Renal cortical epithelial cell (primary cell): ENCODE measurements at places on chromosomes 11 and 22. TPM values are rescaled to one million over a fixed set of nuclear protein-coding genes. Genes with fewer than 3 reads are reported as not detected.

GRCh38 chr11:87444993-87445392 lies 407.3 kb downstream of the TMEM135 start:
- DNase-seq, result no peak

Gene MS4A3
- not detected in 2 replicates for total RNA-seq

Gene SLC17A6
- not detected in 2 replicates for total RNA-seq

Gene GDPD5
- total RNA-seq, result 3.0 TPM in 2 replicates

- DNase-seq, result no peak
These were observed 51.0 kb downstream of the TRAF6 start for GRCh38 chr11:36459046-36459445.

DNA sequence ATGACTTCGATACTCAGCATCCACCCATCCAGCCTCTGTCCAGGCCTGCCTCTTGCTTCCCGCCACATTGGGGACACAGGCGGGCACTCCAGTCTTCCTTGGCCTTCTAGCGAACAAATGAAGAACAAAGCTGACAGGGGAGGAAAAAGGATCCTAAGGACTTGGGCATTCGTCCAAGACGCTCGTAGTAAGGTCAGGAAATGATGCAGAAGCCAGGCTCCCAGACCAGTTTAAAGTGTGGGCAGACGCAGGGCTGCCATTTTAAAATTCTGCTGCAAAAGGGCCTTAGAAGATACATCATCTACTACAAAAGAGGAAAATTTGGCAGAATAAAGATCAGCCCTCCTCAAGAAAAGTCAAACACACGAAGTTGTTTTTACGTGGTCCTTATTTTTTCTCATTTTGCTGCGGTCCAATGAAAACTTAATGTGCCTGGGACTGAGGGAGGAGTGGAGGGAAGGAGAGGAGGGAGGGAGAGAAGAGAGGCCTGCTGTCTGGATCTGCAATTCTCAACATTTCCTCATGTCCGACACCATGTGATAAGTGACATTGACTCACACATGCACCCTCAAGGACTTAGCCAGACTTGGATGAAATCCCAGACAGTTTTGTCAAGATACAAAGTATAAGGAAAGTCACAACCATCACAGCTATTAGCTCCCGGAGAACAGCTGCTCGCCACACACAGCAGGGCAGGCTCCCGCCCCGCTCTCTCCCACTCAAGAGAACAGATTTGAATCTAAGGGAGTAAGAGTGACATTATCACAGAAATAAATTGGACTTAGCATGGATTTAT lies 5.7 kb downstream of the DNAL4 start:
- DNase-seq, result peak; percentile 88

- DNase-seq, result no peak
These were observed 282.8 kb downstream of the MN1 start for GRCh38 chr22:27518531-27519340.

GRCh38 chr22:42695294-42695693 lies 25.4 kb downstream of the A4GALT start:
- DNase-seq, result no peak
